Stimulated activated CD4-positive, alpha-beta T cell treated with anti-CD3 and anti-CD28 coated beads, Interleukin-4, amount 100 ng/mL, for 4 hours (primary cell): ENCODE measurements at places on chromosomes 6 and 20.
A peak's percentile ranks its signal among the peaks of the same experiment; 100 is the strongest.

DNA sequence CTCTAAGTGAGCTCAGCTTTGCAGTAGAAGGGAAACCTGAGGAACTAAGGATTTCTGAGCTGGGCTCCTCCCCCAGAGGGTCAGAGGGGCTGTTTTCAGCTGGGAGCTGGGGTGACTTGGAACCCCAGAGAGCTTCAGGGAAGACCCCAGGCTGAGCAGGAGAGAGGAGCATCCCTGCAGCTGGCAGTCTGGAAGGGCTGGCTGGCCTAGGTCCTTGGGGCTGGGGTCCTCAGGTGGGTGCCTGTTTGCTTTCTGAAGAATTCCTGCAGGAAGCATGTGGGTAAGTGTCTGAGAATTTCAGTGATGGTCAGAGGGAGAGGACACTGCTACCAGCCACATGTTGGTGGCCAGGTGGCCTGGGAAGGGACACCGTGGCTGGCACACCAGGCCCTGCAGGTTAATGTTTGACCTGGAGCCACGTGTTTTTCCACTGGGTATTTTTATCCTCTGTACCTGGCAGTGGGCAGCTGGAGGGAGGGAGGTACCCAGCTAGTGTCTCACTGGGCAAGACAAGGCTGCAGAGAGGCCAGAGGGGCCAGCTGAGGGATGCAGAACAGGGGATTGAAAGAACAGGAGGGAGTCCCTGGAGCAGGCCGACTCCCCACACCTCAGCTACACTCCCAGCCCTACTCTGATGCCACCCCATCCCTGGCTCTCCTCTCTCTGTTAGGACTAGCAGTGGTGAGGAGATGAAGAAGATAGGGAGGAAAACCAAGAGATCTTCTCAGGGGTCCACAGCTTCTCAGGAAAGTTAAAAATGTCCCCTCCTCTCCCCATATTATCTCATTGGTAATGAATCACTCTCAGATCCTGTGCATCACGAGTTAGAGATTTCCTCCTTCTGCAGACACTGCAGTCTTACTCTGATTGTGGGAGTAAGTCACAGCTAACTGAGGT, 143.6 kb downstream of the VEGFA start:
- no peak for DNase-seq

DNA sequence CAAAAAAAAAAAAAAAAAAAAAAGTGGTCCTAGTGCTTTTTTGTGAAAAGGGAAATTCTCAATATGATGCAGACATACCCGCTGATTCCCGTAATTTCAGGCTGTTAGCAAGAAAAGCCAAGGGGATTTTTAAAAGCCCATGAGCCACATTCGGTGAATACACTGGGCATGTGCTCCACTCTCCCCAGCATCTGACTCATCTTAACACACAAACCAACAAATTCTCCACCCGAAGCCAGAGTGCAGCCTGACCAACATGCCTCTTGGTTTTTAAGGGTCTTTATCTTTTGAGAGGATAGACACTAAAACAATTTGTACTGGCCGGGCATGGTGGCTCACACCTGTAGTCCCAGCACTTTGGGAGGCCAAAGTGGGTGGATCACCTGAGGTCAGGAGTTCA, 45.5 kb upstream of the CD83 start:
- no peak for DNase-seq

DNA sequence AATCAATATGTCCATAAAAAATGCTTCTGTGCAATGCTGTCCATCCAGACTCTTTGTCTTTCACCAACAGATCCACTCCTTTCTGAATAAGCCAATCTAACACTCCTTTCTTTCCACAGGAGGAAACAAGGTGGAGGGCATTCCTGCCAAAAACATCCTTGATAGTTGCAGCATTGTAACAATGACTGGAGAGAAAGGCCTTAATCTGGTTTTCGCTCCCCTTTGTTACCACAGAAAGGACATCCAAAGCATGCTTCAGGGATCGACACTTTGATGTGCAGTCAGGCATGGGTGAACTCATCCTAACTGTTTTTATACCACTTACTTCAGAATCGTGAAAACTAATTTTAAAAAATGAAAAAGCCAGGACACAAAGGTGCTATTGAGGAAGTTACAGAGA, 7.4 kb downstream of the IBTK start:
- DNase-seq = no peak

GRCh38 chr6:77326711-77327110, 136.6 kb downstream of the HTR1B start:
- no peak for DNase-seq

GRCh38 chr20:10877342-10877741, 203.5 kb upstream of the JAG1 start:
- no peak for DNase-seq

DNA sequence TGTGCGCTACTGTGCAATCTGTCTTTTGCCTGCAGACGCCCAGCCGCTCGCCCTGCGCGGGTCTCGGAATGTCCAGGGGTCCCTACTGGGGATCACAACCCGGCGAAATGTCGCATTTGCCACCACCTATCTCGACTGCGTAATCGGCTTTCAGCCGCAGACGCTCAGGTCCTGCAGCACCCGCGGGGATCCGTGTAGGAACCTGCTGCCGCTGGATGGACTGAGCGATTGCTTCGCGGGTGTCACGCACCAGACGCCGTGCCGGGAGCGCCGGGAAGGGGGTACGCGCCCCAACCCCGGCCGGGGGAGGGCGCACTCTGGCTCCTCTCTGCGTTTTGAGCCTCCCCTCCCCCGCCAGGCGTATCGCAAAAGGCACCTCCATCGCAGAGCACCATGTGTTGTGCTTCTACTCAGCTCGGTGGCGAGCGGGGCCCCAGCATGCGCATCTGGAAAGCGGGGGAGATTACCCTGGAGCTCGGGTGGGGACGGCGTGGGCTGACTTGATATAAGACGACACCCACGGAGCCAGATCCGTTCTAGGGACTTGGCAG, 747 bp upstream of the PTPRA start:
- DNase-seq = peak; percentile 83

DNA sequence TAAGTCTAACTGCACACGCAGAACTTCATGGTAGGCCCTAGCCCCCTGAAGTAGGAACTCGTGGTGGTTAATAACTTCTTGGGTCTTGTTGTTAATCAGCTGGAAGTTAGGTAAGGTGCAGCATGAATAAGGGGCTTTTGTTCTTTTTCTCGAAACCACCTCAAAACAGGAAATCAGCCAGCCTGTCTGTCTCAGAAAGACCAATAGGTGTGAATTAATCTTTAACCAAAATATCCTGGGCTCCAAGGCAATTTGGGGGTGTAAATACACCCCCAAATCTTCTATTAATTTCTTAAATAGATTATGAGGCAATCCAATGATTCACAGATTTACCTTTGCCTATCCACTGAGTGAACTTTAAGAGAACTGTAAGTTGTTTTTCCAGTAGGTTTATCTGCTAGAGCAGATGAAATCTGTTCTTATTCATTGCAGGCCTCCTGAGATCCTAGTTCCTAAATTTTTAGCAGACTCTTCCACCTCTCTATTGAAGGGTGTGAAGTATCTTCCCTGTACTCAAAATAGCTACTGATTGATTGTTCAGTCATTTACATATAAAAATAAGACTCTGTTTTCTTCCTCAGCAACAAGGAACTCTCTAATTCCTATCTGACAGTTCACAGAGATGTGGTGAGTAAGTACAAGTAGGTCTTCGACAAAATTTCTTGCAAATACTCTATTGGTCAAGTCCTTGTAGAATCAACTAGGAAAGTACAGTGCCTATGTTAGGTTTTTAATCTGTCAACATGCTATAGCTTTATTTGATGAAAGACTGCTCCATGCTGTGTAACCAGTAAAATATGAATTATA, 427.1 kb upstream of the NOX3 start:
- no peak for DNase-seq

GRCh38 chr6:27672113-27672799, 199.4 kb upstream of the ZNF184 start:
- peak; percentile 10 for DNase-seq

DNA sequence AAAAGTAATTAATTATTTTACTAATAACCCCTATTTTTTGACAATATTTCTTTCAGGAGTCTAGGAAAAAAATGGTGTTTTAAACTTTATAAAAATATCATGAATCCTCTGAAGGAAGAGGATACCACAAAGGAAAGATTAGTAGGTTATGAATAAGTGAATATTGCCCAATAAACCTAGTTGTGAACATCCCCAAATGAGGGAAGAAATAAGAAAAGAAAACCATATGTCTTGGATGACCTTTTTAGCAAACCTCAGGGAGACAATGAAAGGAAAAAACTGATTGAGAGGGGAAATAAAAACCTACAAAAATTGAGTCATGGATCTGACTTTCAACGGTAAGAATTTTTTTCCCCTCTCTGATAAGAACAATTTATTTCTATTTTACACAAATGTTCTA, 34.4 kb downstream of the TENT5A start:
- no peak for DNase-seq

GRCh38 chr6:75202676-75203131, 3.1 kb downstream of the COL12A1 start:
- DNase-seq = no peak

- no peak for DNase-seq
These were observed 71.4 kb upstream of the PREP start for GRCh38 chr6:105474234-105474633.

GRCh38 chr6:85482905-85483700, 33.2 kb downstream of the NT5E start:
- DNase-seq = peak; percentile 68
